ENCODE measurements at places on chromosomes 7 and 10. TPM values are rescaled to one million over a fixed set of nuclear protein-coding genes. Genes with fewer than 3 reads are reported as not detected.

The UNCX gene
- total RNA-seq = not detected

The HECW1 gene
- total RNA-seq = 1.6 TPM

The ANXA8L1 gene
- total RNA-seq = 34.6 TPM

The ASZ1 gene
- total RNA-seq = not detected

The IFIT1B gene
- total RNA-seq = not detected

The CHST3 gene
- 15.6 TPM for total RNA-seq

The GPR146 gene
- 40.0 TPM for total RNA-seq

The GBF1 gene
- 38.5 TPM for total RNA-seq

- DNase-seq = no peak
- H3K4me3 ChIP-seq = no peak overlapping the region
- no peak overlapping the region for H3K27ac ChIP-seq
- H3K4me1 ChIP-seq = no peaks in the 10 kb centered on the region
- H3K36me3 ChIP-seq = no peaks in the 10 kb centered on the region
Observed at GRCh38 chr7:71574153-71574860, 442.4 kb downstream of the GALNT17 start.

DNA sequence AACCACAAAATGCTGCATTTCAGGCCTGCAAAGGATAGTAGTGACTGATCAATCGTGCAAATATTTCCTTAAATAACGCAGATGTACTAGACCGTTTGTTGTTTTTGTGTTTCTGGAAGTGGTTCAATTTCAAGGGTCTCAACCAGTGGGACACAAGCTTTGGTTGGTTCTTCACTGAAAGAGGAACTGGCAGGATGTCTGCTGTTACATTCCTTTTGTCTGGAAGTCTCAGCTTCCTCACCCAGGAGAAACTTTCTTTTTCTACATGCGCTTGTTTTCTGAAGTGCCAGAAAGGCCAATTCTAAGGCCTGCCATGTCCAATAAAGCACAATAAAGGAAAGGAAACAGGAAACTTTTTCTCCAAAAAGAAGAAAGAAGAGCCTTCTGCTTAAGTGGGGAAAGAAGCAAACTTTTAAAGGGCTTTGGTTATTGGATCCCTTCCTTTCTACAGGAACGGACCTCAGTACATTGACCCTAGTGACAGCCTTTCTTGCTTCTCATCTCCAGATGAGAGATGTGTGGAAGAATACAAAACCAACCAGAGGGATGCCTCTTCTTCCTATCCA lies 4.1 kb downstream of the DKK1 start:
- peaks cover 17% of the 10 kb centered on the region for H3K27me3 ChIP-seq
- no peak overlapping the region for H3K4me3 ChIP-seq
- H3K36me3 ChIP-seq = no peaks in the 10 kb centered on the region
- H3K4me1 ChIP-seq = peaks cover 15% of the 10 kb centered on the region
- no peak overlapping the region for H3K27ac ChIP-seq
- no peak for DNase-seq

- no peaks in the 10 kb centered on the region for H3K36me3 ChIP-seq
- peak; percentile 51 for DNase-seq
- H3K27me3 ChIP-seq = no peaks in the 10 kb centered on the region
- no peak overlapping the region for H3K4me3 ChIP-seq
- H3K27ac ChIP-seq = no peak overlapping the region
Observed at GRCh38 chr10:132593900-132594876, 56.6 kb downstream of the INPP5A start.

- H3K4me1 ChIP-seq = no peaks in the 10 kb centered on the region
- H3K27me3 ChIP-seq = no peaks in the 10 kb centered on the region
- no peaks in the 10 kb centered on the region for H3K36me3 ChIP-seq
- H3K4me3 ChIP-seq = no peak overlapping the region
- DNase-seq = no peak
Observed at GRCh38 chr10:49664006-49664841, 15.2 kb upstream of the C10orf53 start.

DNA sequence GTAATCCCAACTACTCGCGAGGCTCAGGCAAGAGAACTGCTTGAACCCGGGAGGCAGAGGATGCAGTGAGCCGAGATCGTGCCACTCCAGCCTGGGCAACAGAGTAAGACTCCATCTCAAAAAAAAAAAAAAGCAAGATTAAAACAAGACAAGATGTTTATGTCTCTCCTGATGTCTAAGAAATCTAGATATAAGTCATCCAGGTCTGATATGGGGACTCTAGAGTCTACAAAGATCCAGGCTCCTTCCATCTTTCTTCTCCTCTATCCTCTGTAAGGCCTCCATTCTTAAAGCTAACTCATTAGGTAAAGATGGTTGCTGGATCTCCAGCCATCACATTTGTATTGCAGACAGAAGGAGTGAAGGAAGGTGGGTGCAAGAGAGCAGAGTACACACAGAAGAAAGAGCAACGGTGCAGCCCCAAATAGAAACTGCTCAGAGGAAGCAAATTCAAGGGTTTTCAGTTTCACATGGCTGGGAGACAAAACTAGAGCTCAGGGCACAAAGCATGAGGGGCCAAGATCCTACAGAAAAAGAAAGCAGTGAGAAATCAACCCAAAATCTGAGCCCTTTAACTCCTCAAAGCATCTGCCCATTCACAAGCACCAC lies 57.6 kb downstream of the USP6NL start:
- no peak overlapping the region for H3K27ac ChIP-seq
- no peak overlapping the region for H3K4me3 ChIP-seq
- H3K4me1 ChIP-seq = peaks cover 13% of the 10 kb centered on the region
- H3K36me3 ChIP-seq = no peaks in the 10 kb centered on the region
- no peak for DNase-seq

- H3K27ac ChIP-seq = no peak overlapping the region
- no peak for DNase-seq
- no peaks in the 10 kb centered on the region for H3K27me3 ChIP-seq
- no peaks in the 10 kb centered on the region for H3K4me1 ChIP-seq
- no peaks in the 10 kb centered on the region for H3K36me3 ChIP-seq
- H3K4me3 ChIP-seq = no peak overlapping the region
Observed at GRCh38 chr7:54738737-54739136, 20.3 kb downstream of the SEC61G start.

- H3K27ac ChIP-seq = no peak overlapping the region
- DNase-seq = no peak
- H3K4me1 ChIP-seq = no peaks in the 10 kb centered on the region
- H3K27me3 ChIP-seq = no peaks in the 10 kb centered on the region
Observed at GRCh38 chr10:28200775-28201174, 102.1 kb downstream of the MPP7 start.

GRCh38 chr7:100943693-100944092 lies 5.6 kb upstream of the MUC3A start:
- no peak overlapping the region for H3K27ac ChIP-seq
- DNase-seq = no peak
- no peaks in the 10 kb centered on the region for H3K36me3 ChIP-seq
- no peak overlapping the region for H3K4me3 ChIP-seq
- H3K27me3 ChIP-seq = peaks cover 6% of the 10 kb centered on the region

DNA sequence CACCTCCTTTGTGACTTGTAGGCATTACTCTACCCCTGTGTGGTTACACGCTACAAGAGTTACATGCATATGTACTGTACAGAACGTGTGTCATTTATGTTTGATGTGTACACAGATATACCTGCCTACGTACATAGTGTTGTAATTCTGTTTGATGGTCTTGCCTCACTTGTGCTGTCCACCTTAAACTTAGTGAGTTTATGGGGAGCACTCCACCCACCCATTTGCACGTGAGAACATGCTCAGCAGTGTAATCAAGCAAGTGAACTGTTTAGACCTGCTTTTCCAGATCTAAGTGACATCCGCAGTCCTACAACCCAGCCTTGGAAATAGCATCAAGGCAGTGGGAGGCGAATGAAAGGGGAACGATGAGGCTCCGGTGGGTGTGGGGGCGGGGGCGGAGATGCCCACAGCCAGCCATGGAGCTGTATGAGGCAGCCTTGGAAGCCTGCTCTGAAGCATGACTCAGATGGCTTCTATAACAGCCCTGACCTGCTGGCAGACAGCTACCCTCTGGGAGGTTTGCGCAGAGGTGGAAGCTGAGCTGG lies 52.1 kb downstream of the SUFU start:
- no peak overlapping the region for H3K27ac ChIP-seq
- no peak overlapping the region for H3K4me3 ChIP-seq

DNA sequence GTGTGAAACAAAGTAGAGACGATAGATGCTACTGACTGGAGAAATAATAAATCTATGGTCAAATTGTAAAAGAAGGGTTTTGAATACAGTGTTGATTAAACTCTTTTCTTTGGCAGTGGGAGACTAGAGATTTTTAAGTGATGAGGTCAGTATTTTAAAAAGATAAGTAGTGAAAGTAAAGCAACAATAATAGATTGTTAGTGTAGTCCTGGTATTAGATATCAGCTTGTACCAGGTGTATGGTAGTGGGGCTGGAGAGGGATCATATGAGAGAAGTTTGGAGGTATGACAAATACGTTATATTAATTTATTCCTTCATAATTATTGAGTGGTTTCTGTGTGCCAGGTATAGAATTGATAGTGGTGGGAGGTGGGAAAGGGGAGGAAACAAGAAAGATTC lies 25.2 kb downstream of the PHTF2 start:
- no peaks in the 10 kb centered on the region for H3K27me3 ChIP-seq
- no peak for DNase-seq
- H3K4me3 ChIP-seq = no peak overlapping the region
- no peaks in the 10 kb centered on the region for H3K4me1 ChIP-seq
- H3K27ac ChIP-seq = no peak overlapping the region

DNA sequence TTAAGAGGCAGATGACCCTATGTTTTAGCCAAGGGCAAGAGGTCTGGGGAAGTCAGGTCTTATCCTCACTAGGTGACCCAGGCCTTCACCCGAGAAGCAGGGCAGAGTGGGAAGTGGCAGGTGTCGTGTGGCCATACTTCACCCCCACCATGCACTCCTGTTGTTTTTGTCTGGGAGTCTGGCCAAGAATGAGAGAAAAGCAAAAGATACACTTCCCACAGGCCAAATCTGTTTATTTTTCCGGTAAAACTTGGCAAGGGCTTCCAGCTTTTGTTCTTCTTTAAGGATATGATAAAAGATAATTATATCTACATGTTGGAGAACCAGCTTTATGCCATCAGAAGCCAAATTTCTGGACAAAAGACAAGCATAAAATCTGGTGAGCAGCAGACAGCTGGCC lies 137.4 kb upstream of the CDC14C start:
- H3K4me1 ChIP-seq = no peaks in the 10 kb centered on the region
- no peak overlapping the region for H3K4me3 ChIP-seq
- H3K27me3 ChIP-seq = no peaks in the 10 kb centered on the region

- no peak overlapping the region for H3K27ac ChIP-seq
- no peak overlapping the region for H3K4me3 ChIP-seq
- peaks cover 40% of the 10 kb centered on the region for H3K4me1 ChIP-seq
- no peak for DNase-seq
Observed at GRCh38 chr10:80173466-80173865, 31.9 kb downstream of the ANXA11 start.

GRCh38 chr10:124745673-124746072 lies 1.5 kb upstream of the FAM53B start:
- H3K27me3 ChIP-seq = no peaks in the 10 kb centered on the region
- no peak for DNase-seq
- no peak overlapping the region for H3K4me3 ChIP-seq
- H3K4me1 ChIP-seq = peaks cover 29% of the 10 kb centered on the region

- H3K4me3 ChIP-seq = no peak overlapping the region
- H3K4me1 ChIP-seq = no peaks in the 10 kb centered on the region
- no peak for DNase-seq
- no peaks in the 10 kb centered on the region for H3K36me3 ChIP-seq
- H3K27me3 ChIP-seq = no peaks in the 10 kb centered on the region
Observed at GRCh38 chr10:76282061-76283025, 850.9 kb downstream of the LRMDA start.

DNA sequence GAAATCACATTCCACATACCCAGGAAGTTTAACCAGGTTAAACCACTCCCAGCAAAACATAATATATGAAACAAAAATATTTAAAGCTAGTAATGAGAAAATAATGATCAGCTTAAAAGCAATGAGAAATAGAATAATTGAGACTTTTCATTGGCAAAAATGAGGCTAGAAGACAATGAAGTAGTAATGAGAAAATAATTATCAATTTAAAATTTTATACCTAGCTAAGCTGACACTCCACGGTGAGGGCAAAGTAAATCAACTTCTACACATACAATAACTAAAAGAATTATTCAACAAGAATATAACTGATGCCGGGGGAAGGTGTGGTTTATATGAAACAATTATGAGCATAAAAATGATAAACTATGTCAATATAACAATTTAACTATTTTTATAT lies 82.2 kb upstream of the TES start:
- H3K27ac ChIP-seq = no peak overlapping the region
- H3K4me3 ChIP-seq = no peak overlapping the region
- H3K36me3 ChIP-seq = no peaks in the 10 kb centered on the region
- no peak for DNase-seq
- H3K27me3 ChIP-seq = no peaks in the 10 kb centered on the region

DNA sequence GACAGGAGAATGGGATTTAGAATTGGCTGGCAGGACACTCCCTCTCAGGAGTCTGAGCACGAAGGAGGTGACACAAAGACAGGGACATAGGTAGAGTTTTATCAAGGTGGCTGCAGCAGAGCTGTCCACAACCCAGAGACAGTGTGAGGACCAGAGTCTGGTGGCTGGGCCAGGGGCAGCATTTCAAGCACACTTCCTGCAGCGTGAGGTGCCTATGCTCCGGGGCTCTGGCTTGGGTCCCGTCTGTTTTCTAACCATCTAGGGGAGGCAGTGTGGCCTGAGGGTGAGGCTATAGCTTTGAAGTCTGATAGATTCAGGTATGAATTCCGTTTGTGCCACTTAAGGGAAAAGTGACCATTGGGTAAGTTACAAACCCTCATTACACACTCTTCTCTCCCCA lies 222.7 kb upstream of the ZMIZ1 start:
- no peaks in the 10 kb centered on the region for H3K27me3 ChIP-seq
- H3K36me3 ChIP-seq = no peaks in the 10 kb centered on the region
- H3K4me1 ChIP-seq = no peaks in the 10 kb centered on the region
- DNase-seq = no peak

- H3K27ac ChIP-seq = no peak overlapping the region
- peaks cover 5% of the 10 kb centered on the region for H3K27me3 ChIP-seq
- H3K4me1 ChIP-seq = peaks cover 7% of the 10 kb centered on the region
- no peak for DNase-seq
- no peaks in the 10 kb centered on the region for H3K36me3 ChIP-seq
- no peak overlapping the region for H3K4me3 ChIP-seq
Observed at GRCh38 chr10:130192276-130192848, 56.2 kb downstream of the GLRX3 start.

GRCh38 chr10:129949891-129950291 lies 14.2 kb downstream of the EBF3 start:
- no peaks in the 10 kb centered on the region for H3K4me1 ChIP-seq
- DNase-seq = no peak
- peaks cover 51% of the 10 kb centered on the region for H3K27me3 ChIP-seq
- no peak overlapping the region for H3K4me3 ChIP-seq
- H3K27ac ChIP-seq = no peak overlapping the region
- H3K36me3 ChIP-seq = no peaks in the 10 kb centered on the region

GRCh38 chr7:32175099-32175498 lies 104.9 kb upstream of the PDE1C start:
- no peak for DNase-seq
- no peaks in the 10 kb centered on the region for H3K4me1 ChIP-seq
- H3K27me3 ChIP-seq = no peaks in the 10 kb centered on the region
- no peak overlapping the region for H3K27ac ChIP-seq
- H3K4me3 ChIP-seq = no peak overlapping the region

- H3K4me1 ChIP-seq = no peaks in the 10 kb centered on the region
- H3K27me3 ChIP-seq = no peaks in the 10 kb centered on the region
- DNase-seq = no peak
- no peak overlapping the region for H3K27ac ChIP-seq
- H3K36me3 ChIP-seq = no peaks in the 10 kb centered on the region
Observed at GRCh38 chr7:40608321-40609075, 473.7 kb downstream of the SUGCT start.

- DNase-seq = peak; percentile 80
- H3K4me3 ChIP-seq = peak within 1 kb of the TSS; percentile 61
- H3K27me3 ChIP-seq = no peaks in the 10 kb centered on the region
- no peaks in the 10 kb centered on the region for H3K36me3 ChIP-seq
Observed at GRCh38 chr10:71964098-71964742, at the start of gene CHST3. Gene CHST3, plus strand, starts transcription at chr10:71964395. Its CDS starts 41,448 bp downstream, at chr10:72005843.

Measured in upper lobe of right lung (tissue), 1 donor.